ENCODE measurements at places on chromosomes 11 and 22.
A peak's percentile ranks its signal among the peaks of the same experiment; 100 is the strongest.

DNA sequence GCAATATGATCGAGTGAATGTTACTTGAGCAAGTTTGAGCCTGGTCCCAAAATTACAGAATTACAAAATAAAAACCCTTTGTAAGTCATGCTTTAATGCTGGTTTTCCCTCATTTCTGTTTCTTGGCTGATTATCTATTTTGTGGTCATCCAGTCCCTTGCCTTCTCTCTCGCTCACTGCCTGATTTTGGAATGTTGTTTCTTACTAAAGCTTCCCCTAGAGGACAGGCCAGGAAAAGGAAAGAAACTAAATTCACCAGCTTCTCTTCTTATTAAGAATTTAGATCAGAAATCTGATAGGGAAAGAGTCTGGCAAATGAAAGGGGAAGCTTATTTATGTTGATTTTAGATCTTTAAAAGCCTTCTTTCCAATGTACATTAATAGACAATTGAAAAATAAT is 16.6 kb upstream of the BDNF start:
- DNase-seq: no peak

DNA sequence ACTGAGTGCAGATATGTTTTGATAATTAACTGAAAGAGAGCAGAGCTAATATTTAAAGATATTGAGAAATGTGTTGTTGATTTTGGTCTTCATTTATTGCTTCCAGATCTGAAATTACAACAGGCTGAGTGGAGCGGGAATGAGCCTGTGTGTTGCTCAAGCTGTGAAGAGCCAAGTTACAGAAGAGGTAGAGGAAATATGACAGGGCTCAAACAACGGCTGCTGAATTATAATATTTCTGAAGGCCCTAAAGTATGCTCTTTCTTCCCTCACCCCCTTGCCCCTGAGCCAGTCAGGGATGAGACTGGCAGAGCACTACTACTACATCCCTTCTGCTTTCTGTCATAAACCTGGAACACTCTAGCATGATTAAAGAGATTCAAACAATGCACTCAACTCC is 115.6 kb downstream of the FANCF start:
- DNase-seq: no peak

GRCh38 chr11:12864316-12865156 is 144.6 kb upstream of the RASSF10 start:
- DNase-seq: peak; percentile 59

DNA sequence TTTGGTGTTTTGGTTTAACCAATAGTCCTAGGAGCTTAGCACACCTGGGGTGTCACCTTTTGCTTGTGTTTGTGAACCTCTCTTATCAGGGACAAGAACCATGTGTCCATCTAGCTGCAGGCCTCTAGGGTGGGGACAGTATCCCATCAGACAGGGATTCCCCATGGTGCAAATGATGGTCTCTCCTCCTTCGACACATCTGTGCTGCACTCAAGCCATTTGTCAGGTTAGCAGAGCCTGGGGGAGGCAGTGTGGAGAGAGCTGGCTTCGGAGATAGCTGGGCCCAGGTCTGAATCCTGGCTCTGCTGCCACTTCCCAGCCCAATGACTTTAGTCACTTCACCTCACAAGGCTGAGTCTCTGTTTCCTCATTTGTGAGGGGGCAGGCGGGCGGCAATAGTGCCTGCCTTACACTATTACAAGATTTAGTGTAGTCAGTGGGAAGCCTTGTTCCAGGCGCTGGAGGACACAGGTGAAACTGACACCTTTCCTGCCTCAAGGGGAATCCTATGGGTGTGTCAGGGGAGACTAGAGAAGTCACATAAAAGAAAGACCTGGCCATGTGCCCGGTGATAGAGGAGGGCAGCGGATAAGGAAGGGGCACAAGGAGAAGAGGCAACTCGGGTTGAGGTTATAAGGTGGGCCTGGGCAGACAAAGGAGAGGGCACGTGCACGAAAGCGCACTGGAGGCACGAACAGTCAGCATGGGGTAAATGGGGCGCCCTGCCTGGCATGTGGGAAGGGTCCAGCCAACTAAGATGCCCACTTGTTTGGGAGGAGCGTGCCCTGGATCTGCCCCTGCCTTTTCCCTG is 12.6 kb downstream of the KLHL35 start:
- DNase-seq: no peak
